Forelimb muscle (tissue), 1 donor: ENCODE measurements at places on chromosomes 16 and 17. TPM values are rescaled to one million over a fixed set of nuclear protein-coding genes. Genes with fewer than 3 reads are reported as not detected.

GRCh38 chr16:53666786-53667415 lies 36.8 kb downstream of the RPGRIP1L start:
- DNase-seq: no peak

Gene EFNB3
- polyA plus RNA-seq: 4.4 TPM

GRCh38 chr16:82638095-82638798 lies 11.5 kb downstream of the CDH13 start:
- no peak for DNase-seq

- no peak for DNase-seq
These were observed 28.9 kb upstream of the RBFOX1 start for GRCh38 chr16:7303660-7304200.

- DNase-seq: no peak
These were observed 1.4 kb downstream of the COTL1 start for GRCh38 chr16:84616515-84616914.

GRCh38 chr17:47934856-47935255 lies 6.5 kb upstream of the PNPO start:
- DNase-seq: no peak

DNA sequence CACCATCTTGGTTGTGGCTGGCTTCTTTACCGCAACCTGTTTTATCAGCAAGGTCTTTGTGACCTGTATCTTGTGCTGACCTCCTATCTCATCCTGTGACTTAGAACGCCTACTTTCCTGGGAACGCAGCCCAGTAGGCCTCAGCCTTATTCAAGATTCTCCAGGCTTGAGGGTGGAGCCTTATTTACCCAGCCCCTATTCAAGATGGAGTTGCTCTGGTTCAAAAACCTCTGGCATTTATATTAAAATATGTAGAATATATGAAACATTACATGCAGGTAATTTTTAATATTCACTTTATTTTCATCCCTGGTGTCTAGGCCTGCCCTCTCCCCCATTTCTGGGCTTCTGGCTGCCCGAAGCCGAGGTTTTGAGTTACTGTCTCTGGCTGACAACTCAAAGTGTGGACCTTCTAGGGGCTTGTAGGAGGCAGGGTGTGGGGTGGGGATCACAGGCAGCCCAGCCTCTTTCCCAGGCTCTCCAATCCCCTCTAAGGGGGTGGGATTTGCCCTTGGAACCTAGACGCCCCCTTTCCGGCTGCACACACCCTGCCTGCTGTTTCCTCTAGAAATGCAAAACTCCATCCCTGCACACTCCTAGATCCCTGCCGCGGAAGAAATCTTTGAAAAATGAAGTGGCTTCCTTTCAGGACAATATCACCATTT lies 152.0 kb downstream of the KCNJ12 start:
- no peak for DNase-seq

DNA sequence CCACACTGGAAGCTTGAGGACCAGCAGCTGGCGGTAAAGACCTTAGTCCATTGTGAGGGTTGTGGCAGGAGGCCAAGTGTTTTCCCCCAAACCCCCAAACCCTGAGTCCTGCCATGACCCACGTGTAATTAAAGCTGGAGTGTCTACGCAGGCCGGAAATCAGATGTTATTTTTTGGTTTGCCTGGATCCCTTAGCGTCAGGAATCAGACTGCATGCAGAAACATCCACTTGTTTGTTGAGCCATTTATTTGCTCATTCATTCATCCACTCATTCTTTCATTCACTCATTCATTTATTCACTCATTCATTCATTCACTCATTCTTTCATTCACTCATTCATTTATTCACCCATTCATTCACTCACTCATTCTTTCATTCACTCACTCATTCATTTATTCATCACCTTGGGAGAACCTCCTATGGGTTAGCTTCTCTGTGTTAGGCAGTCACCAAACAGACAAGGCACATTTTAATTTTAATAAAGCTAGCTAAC lies 313.1 kb downstream of the MAF start:
- DNase-seq: no peak

- no peak for DNase-seq
These were observed 6.0 kb downstream of the ST3GAL2 start for GRCh38 chr16:70432723-70433457.

DNA sequence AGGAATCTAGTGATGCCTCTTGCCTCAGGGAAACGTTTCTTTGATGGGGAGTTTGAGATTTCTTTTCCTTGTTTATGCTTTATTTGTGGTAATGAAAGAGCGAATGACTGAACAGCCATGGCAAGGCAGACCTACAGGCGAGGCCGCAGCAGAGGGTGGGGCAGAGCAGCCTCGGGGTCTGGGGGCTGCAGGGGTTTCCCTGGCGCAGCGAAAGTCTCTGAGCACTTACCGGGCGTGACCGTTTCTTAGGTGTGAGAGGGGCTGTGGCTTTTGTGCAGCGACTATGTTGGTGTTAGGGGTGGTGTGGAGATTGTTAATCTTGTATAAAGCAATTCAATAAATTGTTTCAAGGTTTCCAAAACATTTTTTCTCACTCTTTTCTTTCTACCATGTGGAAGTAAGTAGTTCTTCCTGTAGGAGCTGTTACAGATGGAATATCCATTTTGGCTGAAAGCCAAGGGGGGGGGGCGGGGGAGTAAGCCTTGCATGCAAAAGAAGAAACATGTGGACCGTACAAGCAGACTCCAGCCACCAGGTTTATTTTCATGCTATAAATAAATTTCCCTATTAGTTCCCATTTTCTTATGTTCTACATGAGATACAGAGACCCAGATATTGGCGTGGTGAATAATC lies 34.8 kb downstream of the UBN1 start:
- DNase-seq: no peak

- DNase-seq: no peak
These were observed 35.4 kb downstream of the ADAM11 start for GRCh38 chr17:44793885-44794842.

- DNase-seq: no peak
These were observed 70.6 kb downstream of the TMC6 start for GRCh38 chr17:78058001-78058400.

Gene RND2
- 0.49 TPM for polyA plus RNA-seq

- no peak for DNase-seq
These were observed 290.2 kb upstream of the IRX3 start for GRCh38 chr16:54576785-54577184.

Gene CCL16
- polyA plus RNA-seq: 0.39 TPM

DNA sequence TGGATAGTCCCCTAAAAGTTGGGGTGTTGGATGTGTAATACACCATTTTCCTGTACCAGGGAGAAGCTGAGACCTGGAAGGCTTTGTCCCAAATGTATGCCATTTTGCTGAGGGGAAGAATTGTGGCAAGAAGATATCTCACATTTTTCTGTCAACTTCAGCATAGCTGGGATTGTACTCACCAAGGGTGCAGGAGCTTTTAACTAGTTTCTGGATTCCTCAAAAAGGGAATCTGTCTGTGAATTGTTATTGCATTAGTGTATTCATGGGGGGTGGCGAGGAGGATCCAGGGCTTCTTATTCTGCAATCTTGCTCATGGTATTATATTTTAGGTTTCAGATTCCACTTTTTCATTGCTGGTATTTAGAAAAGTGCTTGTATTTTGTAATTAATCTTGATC lies 208.2 kb upstream of the MYOCD start:
- DNase-seq: no peak

GRCh38 chr17:49925921-49926320 lies 43.1 kb upstream of the DLX4 start:
- DNase-seq: no peak

- no peak for DNase-seq
These were observed 25.0 kb upstream of the KCNJ2 start for GRCh38 chr17:70144260-70144846.

DNA sequence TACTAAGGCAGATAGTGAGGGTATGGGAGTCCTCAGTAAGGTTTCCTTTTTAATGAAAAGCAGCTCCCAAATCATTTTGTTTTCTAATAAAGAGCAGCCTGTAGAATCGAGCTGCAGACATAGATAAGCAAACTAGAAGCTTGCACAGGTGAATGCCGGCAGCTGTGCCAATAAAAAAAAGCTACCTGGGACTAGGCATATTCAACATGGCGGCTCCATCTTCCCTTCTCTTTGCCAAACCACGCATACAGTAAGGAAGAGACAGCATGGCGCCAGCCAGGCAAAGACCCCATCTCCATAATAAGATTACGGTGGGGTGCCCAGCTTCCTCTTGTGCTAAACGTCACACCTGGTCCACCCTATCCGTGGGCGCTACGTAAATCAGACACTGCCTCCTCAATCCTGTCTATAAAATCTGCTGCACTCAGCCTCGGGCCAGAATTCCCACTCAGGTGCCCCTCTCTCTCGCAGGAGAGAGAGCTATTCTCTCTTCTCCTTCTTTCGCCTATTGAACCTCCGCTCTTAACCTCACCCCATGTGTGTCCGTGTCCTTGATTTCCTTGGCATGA lies 92.7 kb upstream of the FA2H start:
- no peak for DNase-seq

DNA sequence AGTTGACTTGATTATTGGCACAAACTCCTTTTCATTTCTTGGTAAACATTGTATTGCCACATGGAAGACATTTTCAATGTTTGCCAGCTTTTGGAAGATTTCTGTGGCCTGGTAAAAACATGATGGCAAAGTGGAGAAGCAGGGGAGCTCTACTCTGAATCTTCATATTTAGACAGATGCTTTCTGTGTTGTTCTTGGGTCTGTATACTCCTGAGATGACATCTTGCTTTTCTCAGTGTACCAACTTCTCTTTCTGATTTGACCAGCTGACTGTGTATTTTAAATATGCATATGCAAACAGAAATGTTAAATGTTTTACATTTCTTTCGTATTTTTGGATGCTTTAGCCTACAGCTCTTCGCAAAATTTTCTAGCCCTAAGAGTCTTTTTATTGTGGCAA lies 366.2 kb upstream of the MON1B start:
- DNase-seq: no peak

DNA sequence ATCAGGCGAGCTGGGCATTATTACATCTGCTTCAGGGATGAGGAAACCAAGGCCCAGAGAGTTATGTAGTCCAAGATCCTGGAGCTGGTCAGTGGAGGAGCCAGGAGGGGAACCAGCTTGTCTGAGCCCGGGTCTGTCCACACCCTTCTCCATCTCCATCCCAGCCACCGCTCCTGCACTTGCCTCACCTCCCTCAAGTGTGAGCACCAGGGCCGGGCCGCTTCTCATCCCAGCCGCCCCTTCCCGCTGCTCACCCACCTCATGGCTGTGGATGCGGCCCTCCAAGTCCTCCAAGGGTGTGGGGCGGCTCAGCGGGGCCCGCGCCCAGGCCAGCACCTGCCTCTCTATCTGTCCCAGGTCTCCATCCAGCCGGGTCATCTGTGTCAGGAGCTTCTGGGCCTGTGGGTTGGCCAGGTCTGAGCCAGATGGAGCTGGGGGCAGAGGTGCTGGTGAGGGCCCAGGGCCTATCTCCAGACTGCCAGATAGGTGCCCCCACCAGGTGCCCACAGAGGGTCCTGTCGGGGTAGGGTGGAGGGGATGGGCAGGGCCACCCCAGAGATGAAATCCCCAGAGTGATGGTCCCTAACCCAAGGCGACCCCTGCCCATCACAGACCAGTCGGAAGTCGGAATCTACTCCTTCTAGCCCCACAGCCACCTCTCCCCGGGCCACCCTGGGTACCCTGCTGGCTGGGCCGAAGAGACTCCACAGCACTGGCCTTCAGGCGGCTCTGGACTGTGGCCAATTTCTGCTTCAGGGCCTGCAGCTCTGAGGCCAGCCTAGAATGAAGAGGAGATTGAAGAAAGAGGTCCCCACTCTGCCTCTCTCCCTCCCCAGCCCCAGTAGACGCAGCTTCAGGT lies 9.4 kb downstream of the EVPL start:
- DNase-seq: no peak

DNA sequence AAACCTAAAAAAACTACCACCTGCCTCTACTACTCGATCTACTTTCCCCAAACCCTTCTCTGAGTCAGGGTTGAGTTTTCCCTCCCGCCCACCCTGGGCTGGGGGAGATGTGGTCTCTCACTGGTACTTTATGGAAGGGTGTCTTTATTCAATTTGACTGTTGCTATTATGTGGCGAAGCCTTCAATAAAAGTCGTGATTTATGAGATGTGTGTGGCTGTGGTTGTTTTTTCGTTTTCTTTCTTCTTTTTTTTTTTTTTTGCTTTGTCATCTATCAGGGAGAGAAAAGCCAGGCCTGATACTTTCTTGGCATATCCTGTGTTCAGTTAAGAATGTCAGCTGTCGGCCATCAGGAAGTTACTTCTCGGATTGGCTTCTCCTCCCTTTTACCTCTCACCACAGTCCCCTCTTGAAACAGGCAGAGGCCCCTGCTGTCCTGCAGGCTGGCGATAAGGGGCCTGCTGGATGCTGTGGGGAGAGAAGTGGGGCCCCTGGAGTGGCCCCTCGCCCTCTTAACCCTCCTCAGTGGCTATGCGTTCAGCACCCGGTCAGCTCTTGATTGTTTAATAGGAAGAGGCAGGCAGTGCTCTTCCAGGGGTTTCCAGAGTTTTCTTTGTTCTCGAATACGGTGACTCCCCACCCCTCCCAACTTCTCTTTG lies 123.0 kb downstream of the MSI2 start:
- DNase-seq: no peak

DNA sequence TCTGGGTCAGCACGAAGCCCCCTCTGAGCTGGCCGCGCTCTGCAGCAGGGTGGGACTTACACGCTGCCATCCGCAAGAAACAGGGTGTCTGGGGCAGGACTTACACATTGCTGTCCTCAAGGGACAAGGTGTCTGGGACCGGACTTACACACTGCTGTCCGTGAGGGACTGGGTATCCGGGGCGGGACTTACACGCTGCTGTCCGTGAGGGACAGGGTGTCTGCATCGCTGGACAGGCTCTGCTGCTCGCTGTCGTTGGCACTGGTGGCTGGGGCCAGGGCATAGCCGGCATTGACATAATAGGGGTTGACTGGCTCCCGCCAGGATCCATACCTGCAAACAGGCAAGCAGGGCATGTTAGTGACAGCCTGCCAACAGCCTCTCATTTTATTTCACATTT lies 31.4 kb downstream of the PDIA2 start:
- no peak for DNase-seq

Gene CLEC19A
- 0.16 TPM for polyA plus RNA-seq

Gene G6PC1
- polyA plus RNA-seq: not detected

GRCh38 chr17:18263885-18264682 lies 3.6 kb downstream of the MIEF2 start:
- DNase-seq: no peak

- DNase-seq: no peak
These were observed 12.7 kb upstream of the MLKL start for GRCh38 chr16:74713325-74713724.

DNA sequence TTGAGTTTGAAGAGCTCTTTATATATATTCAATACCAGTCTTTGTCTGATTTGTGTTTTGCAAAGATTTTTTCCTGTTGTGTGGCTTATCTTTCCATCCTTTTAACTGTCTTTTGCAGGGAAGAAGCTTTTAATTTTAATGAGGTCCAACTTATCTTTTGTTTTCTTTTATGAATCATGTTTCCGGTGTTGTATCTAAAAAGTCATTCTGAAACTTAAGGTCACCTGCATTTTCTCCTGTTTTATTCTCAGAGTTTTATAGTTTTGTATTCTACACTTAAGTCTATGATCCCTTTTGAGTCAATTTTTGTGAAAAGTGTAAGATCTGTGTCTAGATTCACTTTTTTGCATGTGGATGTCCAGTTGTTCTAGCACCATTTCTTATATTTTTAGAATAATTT lies 24.6 kb upstream of the COX10 start:
- DNase-seq: no peak

Gene KRT33B
- polyA plus RNA-seq: not detected
